Body of pancreas (tissue), 4 donors: ENCODE measurements at places on chromosomes 5 and 9. TPM values are rescaled to one million over a fixed set of nuclear protein-coding genes. Genes with fewer than 3 reads are reported as not detected.

GRCh38 chr5:135365281-135365680 is 33.8 kb downstream of the MACROH2A1 start:
- no peak overlapping the region for H3K4me3 ChIP-seq
- H3K36me3 ChIP-seq = no peaks in the 10 kb centered on the region
- no peaks in the 10 kb centered on the region for H3K4me1 ChIP-seq
- no peak overlapping the region for H3K27ac ChIP-seq
- no peaks in the 10 kb centered on the region for H3K27me3 ChIP-seq

DNA sequence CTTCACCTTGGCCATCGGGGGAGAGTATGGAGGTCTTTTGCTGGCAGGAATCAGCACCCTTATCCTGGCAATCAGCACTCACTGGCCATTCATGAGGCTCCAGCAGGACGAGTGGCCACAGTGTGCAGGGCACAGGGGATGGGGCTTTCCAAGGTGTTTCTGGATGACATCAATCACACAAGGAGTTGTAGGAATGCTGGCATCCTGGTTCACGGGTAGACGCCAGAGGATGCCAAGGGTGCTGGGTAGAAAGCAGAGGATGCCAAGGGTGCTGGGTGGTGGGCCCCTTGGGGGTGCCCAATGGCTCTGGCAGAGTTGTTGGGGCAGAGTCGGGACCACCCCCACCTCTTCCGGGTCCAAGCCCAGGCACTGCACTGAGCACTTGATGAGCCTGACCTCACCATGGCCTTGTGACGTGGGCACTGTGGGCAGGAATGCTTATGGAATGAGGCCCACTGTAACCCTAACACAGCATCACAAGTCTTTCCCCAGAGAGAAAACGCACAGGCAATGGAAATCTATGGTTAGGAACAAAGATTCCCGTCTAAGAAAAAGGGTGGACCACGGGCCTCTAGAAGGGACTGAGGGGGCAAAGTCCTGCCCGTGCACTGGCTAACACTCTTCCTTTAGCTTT is 29.1 kb downstream of the CEL start:
- no peak overlapping the region for H3K27ac ChIP-seq
- no peaks in the 10 kb centered on the region for H3K36me3 ChIP-seq
- no peaks in the 10 kb centered on the region for H3K27me3 ChIP-seq

- DNase-seq = no peak
- H3K4me3 ChIP-seq = no peak overlapping the region
- H3K27ac ChIP-seq = no peak overlapping the region
- no peaks in the 10 kb centered on the region for H3K36me3 ChIP-seq
Observed at GRCh38 chr5:82390088-82390487, 111.9 kb upstream of the RPS23 start.

DNA sequence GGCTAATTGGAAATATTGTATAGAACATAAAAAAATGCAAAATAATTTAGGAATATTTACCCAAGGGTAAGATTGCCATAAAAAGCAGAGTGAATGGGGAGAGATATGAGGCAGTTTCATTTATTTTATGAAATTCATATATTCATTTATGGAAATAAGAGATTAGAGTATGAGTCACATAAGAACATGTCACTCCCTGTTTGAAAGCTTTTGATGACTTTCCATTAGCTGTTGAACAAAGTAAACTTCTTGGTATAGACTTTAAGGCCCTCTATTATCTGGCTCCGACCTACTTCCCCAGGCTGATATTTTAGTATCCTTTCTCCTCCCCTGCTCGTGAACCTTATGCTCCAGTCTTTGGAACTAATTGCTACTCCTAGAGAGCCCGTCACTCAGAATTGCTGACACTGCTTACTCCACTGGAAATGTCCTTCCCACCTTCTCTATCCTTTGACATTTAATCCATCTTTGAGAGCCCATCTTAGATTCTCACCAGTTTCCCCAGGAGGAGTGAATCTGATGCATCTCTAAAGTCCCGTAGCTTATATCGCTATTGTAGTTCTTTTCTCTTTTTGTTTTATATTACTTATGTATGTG is 8.9 kb upstream of the ACTBL2 start:
- DNase-seq = no peak
- H3K27ac ChIP-seq = no peak overlapping the region
- no peaks in the 10 kb centered on the region for H3K27me3 ChIP-seq
- H3K4me1 ChIP-seq = peaks cover 7% of the 10 kb centered on the region
- no peak overlapping the region for H3K4me3 ChIP-seq
- H3K36me3 ChIP-seq = no peaks in the 10 kb centered on the region

DNA sequence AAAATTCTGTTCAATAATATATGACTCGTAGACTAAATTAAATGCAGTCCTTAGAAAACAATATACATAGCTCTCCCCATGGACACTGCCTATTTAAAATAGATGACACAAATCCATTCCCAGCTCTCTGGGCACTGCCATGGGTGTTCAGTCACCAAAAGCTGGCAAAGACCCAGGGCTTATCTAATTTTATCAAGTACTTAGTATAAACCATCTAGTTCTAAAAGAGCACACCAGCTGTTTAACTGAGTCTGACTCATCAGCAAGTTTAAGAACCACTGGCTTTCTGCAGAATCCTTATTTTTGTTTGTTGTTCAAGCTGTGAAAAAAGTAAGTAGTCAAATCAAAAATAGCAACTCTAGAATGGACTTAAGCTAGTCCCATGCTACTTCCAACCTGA is 107.6 kb downstream of the PLPP1 start:
- H3K4me1 ChIP-seq = peaks cover 20% of the 10 kb centered on the region
- DNase-seq = peak; percentile 73
- peaks cover 19% of the 10 kb centered on the region for H3K36me3 ChIP-seq
- H3K4me3 ChIP-seq = no peak overlapping the region
- no peak overlapping the region for H3K27ac ChIP-seq

GRCh38 chr9:114592356-114592755 is 4.8 kb downstream of the ATP6V1G1 start:
- peak; percentile 22 for DNase-seq
- H3K4me3 ChIP-seq = no peak overlapping the region
- H3K27ac ChIP-seq = no peak overlapping the region
- no peaks in the 10 kb centered on the region for H3K27me3 ChIP-seq
- peaks cover 11% of the 10 kb centered on the region for H3K36me3 ChIP-seq

DNA sequence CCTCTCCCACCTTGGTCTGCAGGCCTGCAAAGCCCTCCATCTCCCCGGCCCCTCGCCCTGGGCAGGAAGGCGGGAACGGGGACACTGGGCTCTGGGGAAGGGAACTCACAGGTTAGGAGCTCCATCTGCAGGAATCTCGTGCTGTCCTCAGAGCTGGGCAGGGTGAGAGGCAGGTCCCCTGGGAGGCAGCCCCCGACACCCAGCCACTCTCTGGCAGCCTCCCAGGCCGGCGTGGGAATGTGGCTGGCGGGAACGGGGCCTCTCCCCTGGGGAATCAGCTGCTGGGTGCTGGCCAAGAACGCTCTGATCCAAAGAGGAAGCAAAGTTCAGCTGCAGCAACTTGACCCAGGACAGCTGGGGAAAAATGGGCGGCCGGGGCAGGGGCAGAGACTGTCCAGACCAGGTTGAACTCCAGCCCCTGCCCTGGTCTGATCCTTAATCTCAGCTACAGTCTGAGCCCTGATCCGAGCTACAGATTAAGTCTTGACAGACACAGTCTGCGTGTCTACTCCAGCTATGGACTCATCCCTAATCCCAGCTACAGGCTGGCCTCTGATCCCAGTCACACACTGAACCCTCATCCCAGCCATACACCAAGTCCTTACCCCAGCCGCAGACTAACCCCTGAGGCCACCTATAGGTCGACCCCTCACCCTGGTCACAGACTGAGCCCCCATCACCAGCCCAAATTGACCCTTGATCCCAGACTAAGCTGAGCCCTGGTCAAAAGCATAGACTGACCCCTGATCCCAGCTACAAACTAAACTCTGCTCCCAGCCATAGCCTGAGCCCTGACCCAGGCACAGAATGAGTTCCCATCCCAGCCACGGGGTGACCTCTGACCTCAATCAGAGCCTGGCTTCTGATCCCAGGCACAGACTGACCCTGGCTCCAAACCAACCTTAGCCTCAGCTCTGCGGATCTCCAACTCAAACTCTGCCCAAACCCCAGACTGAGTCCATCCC is 37.3 kb upstream of the EGFL7 start:
- H3K27me3 ChIP-seq = no peaks in the 10 kb centered on the region

GRCh38 chr5:5159282-5160103 is 19.4 kb downstream of the ADAMTS16 start:
- peaks cover 9% of the 10 kb centered on the region for H3K4me1 ChIP-seq
- H3K4me3 ChIP-seq = no peak overlapping the region
- DNase-seq = peak; percentile 26
- H3K36me3 ChIP-seq = no peaks in the 10 kb centered on the region

Gene CXCL14
- 17.9 TPM for total RNA-seq

Gene ESM1
- total RNA-seq = not detected

Gene C5orf46
- not detected for total RNA-seq
